ENCODE measurements at places on chromosomes 6 and 20. TPM values are rescaled to one million over a fixed set of nuclear protein-coding genes. Genes with fewer than 3 reads are reported as not detected.

The MAFB gene
- 295 TPM for total RNA-seq

The EEF1E1 gene
- total RNA-seq: 17.8 TPM

The ESF1 gene
- total RNA-seq: 15.6 TPM

The BPIFB2 gene
- total RNA-seq: not detected

The PACSIN1 gene
- total RNA-seq: 1.4 TPM

The C20orf144 gene
- not detected for total RNA-seq

The PI16 gene
- total RNA-seq: 0.94 TPM

The ADGB gene
- total RNA-seq: 0.52 TPM

The COL19A1 gene
- 9.2 TPM for total RNA-seq

The GINS1 gene
- 3.8 TPM for total RNA-seq

The WFDC5 gene
- total RNA-seq: not detected

The TMEM244 gene
- total RNA-seq: not detected

The BEND6 gene
- total RNA-seq: not detected

The RSPH4A gene
- 0.63 TPM for total RNA-seq

The LAMP5 gene
- total RNA-seq: 0.75 TPM

The COX4I2 gene
- total RNA-seq: not detected

The HLA-DQB1 gene
- 271 TPM for total RNA-seq

The TMEM14A gene
- total RNA-seq: 11.0 TPM

The RAB44 gene
- total RNA-seq: 1.3 TPM

The NOTCH4 gene
- total RNA-seq: 14.9 TPM

The ZC3H12D gene
- total RNA-seq: 36.5 TPM

The SIGLEC1 gene
- total RNA-seq: 50.2 TPM

The TBXT gene
- total RNA-seq: not detected

The LHFPL5 gene
- not detected for total RNA-seq

The SNPH gene
- total RNA-seq: 2.0 TPM

The JPH2 gene
- total RNA-seq: 4.4 TPM

The SLC22A16 gene
- 2.6 TPM for total RNA-seq

The C6orf58 gene
- total RNA-seq: not detected

The TCF21 gene
- total RNA-seq: 26.6 TPM

The SPATA25 gene
- 5.1 TPM for total RNA-seq

The OPN5 gene
- not detected for total RNA-seq

The KCNG1 gene
- total RNA-seq: 4.4 TPM

The FGD2 gene
- total RNA-seq: 253 TPM
